ENCODE measurements at places on chromosomes 1 and 21.

GRCh38 chr1:99827970-99828369, 22.2 kb upstream of the AGL start:
- DNase-seq = no peak

GRCh38 chr1:2475571-2475970, 518 bp upstream of the PLCH2 start:
- no peak for DNase-seq

DNA sequence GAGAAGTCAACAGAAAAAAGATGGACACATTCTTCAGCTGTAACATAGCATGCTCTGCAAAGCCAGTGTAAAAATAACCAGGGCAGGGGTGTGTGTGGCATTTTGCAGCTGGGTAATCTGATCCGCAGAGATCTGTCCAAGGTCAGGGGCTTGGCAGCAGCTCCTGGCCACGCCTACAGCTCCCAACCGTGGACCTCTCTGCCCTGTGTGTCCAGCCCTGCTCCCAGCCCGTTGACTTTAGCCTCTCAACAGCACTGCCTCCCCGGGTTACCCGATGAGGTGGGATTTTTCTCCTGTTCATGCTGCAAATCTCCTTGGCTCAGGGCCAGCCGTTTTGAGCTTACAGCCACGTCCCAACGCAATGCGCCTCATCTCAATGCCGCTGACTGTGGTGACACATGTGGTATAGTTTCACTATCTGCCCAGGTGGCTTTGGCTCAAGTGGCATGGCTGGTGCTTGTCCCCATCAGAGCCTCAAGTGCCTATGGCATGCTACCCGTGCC, 68.1 kb downstream of the VWA5B1 start:
- DNase-seq = no peak

DNA sequence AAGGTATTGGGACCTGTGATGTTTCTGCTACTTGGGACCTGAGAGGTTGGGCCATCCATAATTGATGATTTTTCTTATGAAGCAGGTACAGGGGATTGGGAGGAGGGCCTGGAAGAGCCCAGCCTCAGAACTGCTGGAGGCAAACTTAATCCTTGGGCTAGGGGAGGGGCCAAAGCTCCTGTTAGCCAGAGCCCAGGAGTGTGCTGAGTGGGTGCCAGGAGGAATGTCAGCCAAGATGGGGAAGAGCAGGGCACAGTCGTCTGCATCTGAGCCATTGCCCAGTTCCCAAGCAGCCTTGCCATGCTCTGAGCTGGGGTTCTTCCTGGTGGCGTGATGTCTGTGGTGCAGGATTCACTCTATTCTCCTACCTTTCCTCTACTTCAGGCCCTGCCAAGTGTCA, 5.8 kb downstream of the MAPKAPK2 start:
- DNase-seq = no peak

DNA sequence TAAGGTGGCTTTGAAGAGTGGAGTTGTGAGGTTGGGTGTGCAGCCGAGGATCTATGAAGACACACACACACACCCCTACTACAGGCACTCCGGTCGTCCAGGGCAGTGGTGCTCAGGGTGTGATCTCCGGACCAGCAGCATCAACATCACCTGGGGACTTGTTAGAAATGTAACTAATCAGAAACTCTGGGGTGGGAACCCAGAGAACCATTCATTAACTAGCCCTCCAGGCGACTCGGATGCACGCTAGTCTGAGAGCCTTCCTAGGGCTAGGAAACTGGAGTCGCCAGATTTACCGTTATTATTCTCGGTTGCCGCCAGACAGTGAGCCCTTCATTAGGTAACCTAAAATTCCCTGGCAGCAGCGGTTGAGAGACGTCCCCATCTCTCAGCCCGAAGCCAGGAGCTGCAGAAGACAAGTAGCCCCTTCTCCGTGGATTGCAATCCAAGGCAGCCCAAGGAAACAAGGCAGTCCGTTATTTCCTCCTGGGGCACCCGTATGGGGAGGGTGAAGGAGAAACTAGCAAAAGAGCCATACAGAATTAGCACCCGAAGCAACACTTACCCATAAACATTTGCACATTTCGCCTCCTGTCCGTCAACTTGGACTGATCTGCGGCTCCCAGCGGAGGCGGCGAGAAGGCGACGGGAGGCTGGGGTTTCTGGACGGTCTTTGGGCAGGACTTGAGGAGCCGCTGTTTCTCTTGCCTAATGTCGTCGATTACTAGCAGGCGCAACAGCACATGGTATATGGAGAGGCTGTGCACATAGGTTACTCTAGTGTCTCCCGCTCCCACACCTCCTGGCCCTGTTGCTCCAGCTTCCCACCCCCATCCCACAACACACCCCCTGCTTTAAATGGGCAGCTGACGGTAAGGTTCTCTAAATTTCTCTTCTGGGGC, 2.9 kb upstream of the CCN1 start:
- peak; percentile 86 for DNase-seq

- no peak for DNase-seq
Measured at GRCh38 chr1:57218487-57219079, 205.3 kb downstream of the DAB1 start.

- DNase-seq = no peak
Measured at GRCh38 chr1:156509424-156510034, 9.0 kb upstream of the MEF2D start.

DNA sequence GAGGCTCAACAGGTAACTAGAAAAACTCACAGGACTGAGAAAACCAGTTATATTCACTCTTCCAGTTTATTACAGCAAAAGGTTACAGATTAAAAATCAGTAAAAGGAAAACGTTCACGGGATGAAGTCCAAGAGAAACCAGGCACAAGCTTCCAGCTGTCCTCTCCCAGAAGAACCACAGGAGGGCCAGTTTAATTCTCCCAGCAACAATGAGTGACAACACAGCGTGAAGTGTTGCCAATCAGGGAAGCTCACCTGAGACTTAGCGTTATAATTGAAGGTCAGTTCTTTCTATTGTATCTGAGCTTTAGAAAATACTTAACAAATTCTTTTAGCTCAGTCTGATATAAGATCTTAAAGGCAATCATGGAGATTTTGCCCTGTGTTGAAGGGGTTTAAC, 65.2 kb upstream of the TNR start:
- DNase-seq = no peak

DNA sequence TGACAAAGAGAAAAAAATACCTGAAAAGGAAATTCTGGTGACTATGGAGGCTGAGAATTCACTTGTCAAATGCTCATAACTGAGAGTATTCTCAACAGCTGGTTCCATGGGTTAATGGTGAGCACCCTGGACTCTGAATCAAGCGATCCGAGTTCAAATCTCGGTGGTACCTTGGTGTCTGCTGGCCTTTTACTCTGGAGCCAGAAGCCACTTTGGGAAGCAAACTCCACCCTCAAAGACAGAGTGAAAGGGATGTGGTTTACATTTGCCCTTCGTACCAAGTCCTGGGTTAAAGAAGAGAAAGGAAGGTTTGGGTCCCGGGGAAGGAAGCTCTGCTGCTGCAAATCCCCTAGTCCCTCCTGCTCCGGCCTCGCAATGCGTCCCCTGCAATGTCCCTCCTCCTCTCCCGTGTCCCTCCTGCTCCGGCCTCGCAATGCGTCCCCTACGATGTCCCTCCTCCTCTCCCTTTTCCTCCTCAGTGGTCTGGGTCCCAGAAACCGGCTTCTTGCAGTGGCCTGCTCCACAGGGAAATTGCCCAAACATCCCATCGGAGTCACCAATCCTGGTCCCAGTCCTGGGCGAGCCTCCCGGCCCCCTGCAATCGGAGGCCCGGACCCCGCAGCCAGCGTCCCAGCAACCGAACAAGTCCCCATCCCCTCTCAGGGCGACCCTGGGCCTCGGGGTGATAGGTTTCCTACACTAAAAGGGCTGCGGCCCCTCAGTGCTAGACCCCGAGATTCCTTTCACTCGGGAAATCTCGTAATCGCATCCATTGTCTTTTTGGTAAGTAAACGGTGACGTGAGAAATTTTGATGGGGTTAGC, 129.4 kb downstream of the PPIAL4G start:
- no peak for DNase-seq

GRCh38 chr1:212225871-212226302, 59.3 kb upstream of the PPP2R5A start:
- no peak for DNase-seq

DNA sequence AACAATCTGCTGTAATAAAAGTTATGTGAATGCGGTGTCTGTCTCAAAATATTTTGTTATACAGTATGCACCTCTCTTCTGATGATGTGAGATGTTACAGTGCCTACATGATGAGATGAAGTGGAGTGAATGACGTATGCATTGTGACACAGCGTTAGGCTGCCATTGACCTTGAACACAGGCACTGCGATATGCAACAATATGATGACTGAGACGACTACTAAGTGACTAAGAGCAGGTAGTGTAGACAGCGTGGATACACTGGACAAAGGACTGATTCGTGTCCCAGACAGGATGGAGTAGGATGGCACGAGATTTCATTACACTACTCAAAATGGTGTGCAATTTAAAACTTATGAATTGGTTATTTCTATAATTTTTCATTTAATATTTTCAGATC, 8.4 kb downstream of the SGIP1 start:
- DNase-seq = no peak

DNA sequence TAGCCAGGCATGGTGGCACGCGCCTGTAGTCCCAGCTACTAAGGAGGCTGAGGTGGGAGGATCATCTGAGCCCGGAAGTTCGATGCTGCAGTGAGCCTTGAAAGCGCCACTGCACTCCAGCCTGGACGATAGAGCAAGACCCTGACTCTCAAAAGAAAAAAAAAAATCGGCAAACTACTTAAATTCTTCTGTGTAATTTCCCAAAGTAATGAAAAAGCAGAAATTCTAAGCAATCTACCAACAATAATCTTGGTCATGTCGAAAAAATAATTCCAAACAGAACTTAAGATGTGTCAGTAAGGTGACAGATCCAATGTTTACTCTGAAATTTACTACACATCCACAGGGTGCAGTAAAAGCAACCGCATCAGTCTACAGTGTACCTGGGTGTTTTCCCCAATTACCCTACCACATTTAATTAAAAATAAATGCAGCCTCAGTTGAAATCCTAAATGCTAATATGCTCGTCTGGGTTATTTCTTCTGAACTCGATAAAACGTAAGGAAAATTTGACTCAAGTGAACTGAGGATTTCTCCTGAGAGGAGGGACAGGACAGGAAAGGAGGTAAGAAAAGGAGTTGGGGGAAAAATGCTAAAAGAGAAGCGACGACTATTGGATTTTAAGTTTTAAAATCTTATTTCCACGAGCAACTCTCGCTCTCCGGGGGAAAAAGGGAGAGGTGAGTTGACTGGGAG, 801 bp downstream of the EPRS1 start:
- DNase-seq = peak; percentile 52

DNA sequence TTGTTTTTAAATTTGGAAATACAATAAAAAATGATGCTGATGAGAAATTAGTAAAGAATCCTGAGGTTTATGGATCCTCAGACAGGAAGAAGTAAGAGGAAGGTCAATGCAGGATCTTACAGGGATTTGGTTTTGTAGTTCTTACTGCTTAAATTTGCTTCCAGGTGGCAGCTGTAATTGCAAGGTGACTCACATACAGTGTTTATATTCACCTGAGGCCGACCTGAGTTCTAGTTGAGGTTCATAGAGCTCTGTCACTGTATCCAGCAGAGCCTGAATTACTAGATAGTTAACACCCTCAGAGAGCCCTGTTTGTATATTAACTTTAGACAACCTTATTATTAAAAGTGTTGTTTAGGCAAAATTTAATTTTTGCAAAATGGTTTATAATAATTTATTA, 1.4 kb upstream of the WDR26 start:
- peak; percentile 24 for DNase-seq

DNA sequence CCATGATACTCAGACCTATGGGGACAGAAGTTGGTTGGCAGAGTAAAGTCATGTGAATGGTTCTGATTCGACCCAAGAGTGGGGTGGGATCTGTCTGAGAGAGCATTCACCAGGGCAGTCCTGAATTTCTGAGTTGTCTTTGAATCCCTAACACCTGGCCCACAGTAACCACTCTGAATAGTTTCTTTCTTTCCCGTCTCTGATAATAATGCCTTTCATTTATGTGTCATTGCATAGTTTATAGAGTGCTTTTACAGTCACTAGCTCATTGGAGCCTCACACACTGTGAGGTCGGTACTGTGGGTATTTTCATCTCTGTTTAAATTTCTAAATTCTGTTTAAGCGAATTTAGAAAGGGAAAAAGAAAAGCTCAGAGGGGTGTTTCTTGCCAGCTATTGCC, 147.1 kb downstream of the C1orf21 start:
- DNase-seq = no peak

DNA sequence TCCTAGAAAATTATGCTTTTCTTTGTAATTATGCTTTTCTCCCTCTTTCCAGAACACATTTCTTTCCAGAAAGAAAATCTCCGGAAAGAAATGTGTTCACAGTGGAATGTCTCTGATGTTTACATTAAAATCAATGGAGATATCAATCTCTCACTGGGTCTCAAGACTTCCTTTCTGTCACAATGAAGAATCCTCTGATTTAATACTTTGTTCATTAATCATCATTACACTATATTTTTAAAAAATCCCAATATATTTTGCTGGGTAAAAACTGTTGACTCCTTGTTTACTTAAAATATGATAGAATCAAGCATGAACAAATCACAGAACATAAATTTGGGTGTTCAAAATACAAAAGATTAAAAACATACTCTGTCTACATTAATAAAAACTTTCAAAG, 26.3 kb upstream of the TGFBR3 start:
- no peak for DNase-seq

GRCh38 chr1:230407351-230407750, 18.8 kb downstream of the PGBD5 start:
- DNase-seq = no peak

- peak; percentile 32 for DNase-seq
Measured at GRCh38 chr1:190000365-190000872, 477.2 kb downstream of the BRINP3 start.

- DNase-seq = peak; percentile 96
Measured at GRCh38 chr1:16164213-16165072, 8.6 kb upstream of the EPHA2 start.

DNA sequence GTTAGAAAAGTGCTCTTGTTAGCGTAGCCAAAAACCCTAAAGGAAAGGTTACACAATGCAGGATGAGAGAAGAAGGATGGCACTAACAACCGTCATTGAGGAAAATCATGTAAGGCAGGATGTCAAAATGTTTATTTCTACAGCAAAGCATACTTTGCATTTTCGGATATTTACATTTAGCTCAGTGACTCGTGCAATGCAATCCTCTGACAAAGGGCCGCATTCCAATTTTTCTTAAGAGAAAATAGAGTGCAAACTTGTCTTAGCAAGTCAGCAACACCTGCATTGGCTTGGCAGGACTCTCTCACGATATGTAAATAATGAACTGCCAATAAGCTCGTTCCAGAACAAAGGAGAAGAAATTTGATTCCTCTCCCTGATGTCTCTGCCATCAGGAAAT, 33.3 kb downstream of the TIAM1 start:
- no peak for DNase-seq

- DNase-seq = no peak
Measured at GRCh38 chr1:247437551-247438505, 20.1 kb downstream of the OR2B11 start.

- no peak for DNase-seq
Measured at GRCh38 chr1:220711056-220711809, 21.1 kb downstream of the C1orf115 start.

DNA sequence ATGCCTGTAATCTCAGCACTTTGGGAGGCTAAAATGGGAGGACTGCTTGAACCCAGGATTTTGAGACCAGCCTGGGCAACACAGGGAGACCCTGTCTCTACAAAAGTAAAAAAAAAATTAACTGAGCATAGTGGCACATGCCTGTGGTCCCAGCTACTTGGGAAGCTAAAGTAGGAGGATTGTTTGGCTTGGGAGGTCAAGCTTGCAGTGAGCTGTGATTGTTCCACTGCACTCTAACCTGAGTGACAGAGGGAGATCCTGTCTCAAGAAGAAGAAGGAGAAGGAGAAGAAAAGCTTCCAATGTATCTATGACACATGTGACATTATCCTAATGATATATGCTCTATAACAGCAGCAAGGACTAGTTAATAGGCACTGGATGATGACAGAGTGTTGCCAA, 20.1 kb upstream of the ARHGAP29 start:
- no peak for DNase-seq

Measured in RKO (cell line).